NCI-H460 (cell line): ENCODE measurements at places on chromosomes 5 and 9.

DNA sequence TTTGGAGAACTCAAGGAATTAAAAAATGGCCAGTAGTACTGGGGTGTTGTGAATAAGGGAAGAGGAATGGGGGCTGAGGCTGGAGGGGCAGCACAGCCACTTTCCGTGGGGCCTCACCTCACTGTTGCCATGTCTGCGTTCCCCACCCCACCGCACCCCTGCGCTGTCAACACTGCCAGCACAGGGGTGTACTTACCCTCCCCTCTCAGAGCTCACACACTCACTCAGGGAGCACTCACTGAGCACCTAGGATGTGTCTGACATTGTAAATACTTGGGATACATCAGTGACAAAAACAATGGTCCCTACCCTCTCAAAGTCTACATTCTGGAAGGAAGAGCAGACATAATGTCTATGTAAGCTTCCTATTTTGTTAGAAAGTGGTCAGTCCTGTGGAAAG lies 3.4 kb upstream of the RPS14 start:
- DNase-seq, result no peak

- DNase-seq, result peak; percentile 89
Measured at GRCh38 chr9:134135343-134136117, at the start of gene WDR5. WDR5 (plus strand) TSS chr9:134136082; CDS start chr9:134139878, 3,796 bp downstream.

DNA sequence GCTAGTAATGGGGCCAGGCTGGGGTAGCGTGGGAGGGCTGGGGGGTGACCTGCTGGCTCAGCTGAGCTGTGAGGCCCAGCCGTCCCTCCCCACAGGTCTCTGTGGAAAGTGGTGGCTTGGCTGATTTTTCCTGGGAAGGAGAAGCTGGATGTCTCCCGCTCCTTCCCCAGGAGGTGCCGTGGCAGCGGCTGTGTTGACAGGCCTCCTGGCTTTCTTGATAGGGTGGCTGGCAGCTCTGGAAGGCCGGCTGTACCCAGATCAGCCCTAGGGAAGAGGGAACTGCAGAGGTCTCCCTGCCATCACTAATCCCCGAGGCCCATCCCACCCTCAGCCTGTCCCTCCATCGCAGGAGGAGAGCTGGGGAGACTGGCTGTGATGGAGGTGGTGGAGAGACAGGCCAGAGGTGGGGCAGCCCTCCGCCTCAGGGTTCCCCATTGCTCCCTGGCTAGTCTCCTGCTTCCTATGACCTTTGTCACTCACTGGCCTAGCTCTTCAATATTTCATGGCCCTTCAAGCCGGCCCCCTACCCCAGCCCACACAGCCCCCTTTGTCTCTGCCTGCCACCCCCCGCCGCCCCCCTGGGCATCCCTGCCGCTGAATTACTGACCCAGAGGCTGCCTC lies 6.8 kb downstream of the CXXC5 start:
- no peak for DNase-seq

GRCh38 chr5:145230781-145231180 lies 604.4 kb downstream of the PRELID2 start:
- DNase-seq, result no peak

- DNase-seq, result no peak
Measured at GRCh38 chr5:54325272-54325609, 14.9 kb upstream of the ARL15 start.

DNA sequence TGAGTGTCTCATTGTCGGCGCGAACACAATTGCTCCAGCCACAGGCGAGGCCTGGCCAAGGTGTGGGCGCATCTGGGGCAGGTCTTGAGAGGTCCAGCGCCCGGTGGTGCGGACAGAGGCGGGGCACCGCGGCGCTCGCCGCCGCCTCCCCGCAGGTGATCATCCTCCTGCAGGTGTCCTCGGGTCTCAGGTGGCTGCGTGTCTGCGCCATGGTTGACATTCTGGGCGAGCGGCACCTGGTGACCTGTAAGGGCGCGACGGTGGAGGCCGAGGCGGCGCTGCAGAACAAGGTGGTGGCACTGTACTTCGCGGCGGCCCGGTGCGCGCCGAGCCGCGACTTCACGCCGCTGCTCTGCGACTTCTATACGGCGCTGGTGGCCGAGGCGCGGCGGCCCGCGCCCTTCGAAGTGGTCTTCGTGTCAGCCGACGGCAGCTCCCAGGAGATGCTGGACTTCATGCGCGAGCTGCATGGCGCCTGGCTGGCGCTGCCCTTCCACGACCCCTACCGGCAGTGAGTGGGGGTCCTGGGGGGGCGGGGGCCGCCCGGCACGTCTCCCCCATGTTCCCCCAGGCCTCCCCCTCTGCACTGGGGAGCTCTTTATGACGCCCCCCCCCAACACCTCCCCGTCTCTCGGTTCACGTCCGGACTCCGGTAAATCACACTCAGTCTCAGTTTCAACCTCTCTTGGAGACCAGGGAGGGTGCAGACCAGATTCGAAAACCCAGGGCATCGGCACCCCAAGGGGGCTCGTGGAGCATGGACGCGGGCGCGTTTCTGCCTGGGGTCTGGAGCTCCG lies 446 bp downstream of the NXNL2 start:
- no peak for DNase-seq

GRCh38 chr5:1249366-1250280 lies 24.4 kb downstream of the SLC6A18 start:
- DNase-seq, result no peak

GRCh38 chr5:35341189-35341588 lies 110.9 kb upstream of the PRLR start:
- DNase-seq, result no peak
